ENCODE measurements at places on chromosomes 5 and 9.

DNA sequence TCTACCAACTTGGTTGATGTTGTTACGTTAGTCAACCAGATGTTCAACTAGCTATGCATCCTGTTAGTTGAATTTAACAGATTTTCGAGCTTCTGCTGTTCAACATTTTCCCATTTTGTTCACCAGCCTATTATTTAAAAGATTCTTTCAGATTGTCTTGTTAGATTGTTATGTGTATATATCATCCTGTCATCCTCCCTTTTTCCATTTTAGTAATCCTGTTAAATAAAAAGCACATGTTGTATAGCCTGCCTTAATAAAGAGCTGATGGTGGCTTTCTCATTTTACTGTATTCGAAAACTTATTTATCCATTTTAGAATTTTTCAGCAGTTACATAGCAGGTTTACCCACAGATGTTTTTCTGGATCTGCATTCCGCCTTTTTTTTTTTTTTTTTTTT lies 4.3 kb downstream of the TMEFF1 start:
- DNase-seq: no peak

DNA sequence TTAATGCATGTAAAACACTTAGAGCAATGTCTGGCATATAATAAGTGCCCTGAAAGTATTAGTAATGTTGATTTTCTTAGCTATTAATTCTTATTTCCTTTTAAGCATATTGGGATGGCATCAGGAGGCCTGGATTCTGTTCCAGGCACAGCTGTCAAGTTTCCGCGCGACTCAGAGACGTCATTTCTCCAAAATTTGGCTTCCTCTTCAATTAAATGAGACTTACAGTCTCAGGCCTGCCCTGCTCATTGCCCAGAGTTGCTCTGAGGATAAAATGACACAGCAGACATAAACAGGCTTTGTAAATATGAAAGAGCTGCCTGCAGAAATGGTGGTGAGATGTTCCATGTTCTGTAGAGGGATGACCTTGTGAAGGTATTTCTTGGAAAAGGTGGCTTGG lies 159.8 kb upstream of the GLRA1 start:
- no peak for DNase-seq

DNA sequence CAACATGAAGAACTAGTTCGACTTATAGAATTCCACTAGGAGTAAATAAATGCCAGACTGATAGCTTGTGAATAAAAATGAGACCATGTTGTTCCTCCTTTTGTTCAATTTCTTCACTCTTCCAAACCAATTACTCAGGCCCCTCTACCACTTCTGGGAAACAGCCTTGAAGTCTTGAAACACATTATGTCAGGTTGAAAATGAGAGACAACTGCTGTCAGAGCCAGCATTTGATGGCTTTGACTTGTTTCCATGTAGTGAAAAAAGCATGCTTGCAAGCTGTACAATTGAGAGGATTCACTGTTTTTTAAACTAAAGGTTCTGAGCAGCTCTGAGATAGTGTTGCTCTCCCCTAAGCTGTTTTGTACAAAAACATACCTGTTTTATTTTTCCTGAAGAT lies 337.1 kb upstream of the SGCD start:
- no peak for DNase-seq

- no peak for DNase-seq
Measured at GRCh38 chr9:129319076-129319937, 141.2 kb upstream of the IER5L start.

GRCh38 chr5:1484730-1485578 lies 38.8 kb downstream of the LPCAT1 start:
- no peak for DNase-seq

DNA sequence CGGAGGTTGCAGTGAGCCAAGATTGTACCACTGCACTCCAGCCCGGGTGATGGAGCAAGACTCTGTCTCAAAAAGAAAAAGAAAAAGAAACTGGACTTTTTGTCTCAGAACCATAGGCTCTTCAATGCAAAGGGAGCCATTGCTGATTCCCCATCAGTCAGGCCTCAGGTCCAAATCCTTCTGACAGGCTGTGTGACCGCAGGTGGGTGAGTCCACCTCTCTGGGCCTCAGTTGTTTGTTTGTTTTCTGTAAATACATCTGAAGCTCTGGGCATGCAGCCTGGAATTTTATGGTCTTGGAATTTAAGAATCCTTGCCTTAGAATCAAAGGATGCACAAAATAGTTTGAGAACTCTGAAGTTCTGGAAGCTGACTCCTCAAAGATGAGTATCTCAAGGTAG lies 21.1 kb upstream of the TOR2A start:
- DNase-seq: no peak

DNA sequence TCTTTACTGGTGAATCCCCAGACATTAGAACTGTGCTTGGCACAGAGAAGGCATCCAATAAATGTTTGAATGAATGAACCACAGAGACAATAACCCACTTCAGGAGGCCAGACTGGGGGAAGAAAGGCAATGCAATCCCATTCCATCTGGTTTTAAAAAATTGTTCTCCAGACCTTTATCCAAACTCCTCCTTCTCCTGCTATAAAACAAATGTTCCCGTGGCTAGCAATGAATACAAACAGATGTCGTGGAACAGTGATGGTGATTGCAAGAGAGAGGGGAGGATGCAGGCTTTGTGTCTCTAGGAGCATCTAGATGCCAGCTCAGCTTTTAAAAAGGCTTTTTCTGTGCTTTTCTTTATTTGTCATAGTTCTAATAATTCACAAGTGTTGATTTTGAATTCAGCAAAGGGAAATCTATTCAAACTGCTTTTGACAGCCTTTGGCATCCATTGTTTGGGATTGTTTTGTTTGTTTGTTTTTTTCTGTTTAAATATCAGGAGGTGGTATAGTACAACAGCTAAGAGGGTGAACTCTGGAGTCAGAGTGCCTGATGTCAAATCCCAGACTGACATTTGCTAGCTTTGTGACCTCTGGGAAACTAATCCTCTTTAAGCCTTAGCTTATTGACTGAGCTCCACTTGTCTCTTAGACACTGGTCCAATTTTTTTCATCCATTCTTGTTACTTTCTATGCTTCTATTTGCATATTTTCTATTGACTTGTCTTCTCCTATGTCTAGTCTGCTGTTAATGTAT lies 59.1 kb downstream of the TNFSF15 start:
- no peak for DNase-seq

DNA sequence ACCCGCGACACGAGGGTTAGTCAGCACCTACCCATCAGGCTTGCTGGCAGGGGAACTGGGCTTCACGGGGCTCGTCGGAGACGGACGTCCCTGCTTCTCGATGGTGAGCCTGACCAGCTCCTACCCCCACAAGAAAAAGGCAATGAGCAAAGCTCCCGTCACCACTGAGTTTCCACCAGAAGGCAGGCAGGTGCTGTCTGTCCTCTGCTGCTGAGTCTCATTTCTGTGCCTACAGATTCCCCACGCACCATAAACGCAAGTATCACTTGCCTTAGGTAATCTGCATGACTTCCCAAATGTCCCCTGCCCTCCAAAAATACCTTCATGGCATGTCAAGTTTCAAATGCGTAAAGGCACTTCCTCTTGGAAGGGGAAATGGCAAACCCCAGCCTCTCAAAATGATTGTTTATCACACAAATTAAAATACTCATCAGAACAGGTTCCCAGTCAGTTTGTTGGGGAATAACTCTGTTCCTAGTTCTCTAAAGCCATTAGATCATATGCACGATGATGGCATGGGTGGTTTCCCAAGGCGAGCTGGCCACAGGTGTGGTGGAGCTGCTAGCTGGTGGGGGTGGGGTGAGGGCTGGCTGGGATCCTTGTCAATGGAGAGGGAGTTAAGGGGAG lies 85.0 kb downstream of the PRRT1B start:
- DNase-seq: no peak

DNA sequence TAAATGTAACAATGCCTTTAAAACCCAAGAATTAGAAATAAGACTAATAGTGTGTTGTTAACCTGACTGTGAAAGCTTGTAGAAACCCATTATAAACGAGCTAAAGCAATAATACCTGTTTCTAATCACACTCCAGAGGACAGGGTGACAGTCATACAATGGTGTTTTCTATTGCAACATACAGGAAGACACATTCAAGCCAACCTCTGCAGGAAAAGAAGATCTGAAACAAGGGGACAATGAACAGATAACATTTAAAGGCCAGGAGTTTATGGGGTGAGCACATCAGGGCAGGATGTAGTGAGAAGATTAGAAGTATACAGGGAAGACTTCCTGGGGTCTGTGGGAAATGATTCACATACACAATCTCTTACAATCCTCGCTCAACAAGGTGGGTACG lies 13.8 kb downstream of the BARHL1 start:
- DNase-seq: no peak

DNA sequence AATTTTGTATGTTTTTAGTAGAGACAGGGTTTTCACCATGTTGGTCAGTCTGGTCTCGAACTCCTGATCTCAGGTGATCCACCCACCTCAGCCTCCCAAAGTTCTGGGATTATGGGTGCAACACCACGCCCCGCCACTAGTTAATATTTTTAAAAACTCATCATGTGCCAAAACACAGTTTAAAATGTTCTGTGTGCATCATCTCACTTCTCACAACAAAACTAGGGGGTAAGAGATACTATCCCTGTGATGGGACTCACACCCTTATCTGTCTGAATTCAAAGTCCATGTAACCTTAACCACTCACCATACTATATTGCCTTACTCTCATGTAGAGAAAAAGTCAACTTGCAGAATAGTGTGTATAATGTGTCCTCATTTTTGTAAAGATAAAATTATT lies 2.6 kb downstream of the PKD2L2 start:
- DNase-seq: no peak

- no peak for DNase-seq
Measured at GRCh38 chr5:76326577-76327302, 76.3 kb upstream of the IQGAP2 start.

GRCh38 chr5:4023753-4024335 lies 428.2 kb downstream of the IRX1 start:
- no peak for DNase-seq

- DNase-seq: no peak
Measured at GRCh38 chr9:111451570-111451969, 32.6 kb downstream of the ECPAS start.

Data from activated T-cell treated with anti-CD3 and anti-CD28 coated beads, Interleukin-2, amount 50 U/mL, for 4 hours (primary cell).